T-helper 2 cell treated with Interferon-gamma antibody and Interleukin-4, amounts not matched to agents 5 μg/mL and 100 μg/mL, for 36 hours (primary cell): ENCODE measurements at places on chromosomes 7 and 10.

GRCh38 chr10:131693766-131694165 lies 207.0 kb upstream of the PPP2R2D start:
- DNase-seq = no peak

DNA sequence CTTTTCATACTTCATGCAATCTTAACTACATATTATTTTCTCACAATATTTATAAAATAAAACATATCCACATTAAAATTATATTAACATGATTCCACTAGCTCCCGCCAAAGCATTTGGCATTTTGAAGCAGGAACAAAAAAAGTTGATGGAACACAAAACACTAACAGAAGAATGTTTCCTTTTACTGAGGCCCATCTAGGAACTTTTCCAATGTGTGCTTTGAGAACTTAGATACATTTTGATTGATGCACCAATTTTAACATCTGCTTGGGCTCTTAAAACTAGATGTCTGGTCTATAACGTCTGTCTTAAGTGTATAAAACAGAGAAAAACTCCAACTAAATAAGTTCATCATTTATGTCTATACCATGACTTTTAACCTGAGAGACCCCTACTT lies 1214.8 kb downstream of the SORCS1 start:
- DNase-seq = no peak

DNA sequence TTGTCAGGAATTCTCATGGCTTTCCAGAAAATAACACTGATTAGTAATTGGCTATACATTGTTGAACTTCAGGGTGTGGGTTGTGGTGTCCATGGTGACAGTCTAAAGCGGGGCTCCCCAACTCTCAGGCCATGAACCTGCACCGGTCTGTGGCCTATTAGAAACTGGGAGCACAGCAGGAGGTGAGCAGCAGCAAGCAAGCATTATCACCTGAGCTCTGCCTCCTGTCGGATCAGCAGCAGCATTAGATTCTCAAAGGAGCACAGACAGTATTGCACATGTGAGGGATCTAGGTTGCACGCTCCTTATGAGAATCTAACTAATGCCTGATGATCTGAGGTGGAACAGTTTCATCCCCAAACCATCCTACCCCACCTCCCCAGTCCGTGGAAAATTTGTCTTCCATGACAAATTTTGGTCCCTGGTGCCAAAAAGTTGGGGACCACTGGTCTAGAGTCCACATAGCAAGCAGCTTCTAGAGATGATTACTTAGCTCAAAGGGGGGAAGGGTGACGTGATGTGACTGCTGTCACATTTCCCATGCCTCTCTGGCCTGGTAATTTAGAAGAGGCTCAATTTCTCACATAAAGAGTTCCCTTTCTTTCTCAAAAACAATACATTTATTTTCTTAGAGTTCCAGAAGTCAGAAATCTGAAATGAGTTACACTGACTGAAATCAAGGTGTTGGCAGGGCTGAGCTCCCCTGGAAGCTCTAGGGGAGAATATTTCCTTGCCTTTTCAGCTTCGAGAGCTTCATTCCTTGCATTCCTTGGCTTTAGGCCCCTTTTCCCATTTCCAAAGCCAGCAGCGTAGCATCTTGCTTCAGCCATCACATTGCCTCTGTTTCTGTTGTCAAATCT lies 17.6 kb upstream of the FAM221A start:
- no peak for DNase-seq

DNA sequence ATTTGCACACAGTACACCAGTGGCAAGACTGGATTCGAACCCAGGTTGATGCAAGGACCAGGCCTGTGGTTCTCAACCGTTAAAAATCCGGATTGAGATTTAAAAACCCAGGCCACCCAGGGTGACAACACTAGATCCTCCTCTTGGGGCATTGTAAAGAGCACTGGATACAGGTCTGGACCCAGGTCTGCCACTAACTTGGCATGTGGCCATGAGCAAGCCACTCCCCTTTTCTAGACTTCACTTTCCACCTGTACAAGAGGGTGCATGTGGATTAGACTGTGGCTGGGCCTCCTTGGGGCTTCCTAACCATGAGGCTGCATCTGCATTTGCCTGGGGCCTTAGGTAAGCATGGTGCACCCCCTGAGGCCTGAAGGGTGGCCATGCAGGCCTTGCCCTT lies 21.7 kb upstream of the SLC29A3 start:
- DNase-seq = no peak

GRCh38 chr10:128143531-128143930 lies 17.3 kb upstream of the MKI67 start:
- no peak for DNase-seq

GRCh38 chr10:35185260-35186034 lies 58.8 kb downstream of the CREM start:
- no peak for DNase-seq

GRCh38 chr10:43404704-43405084 lies 4.3 kb downstream of the HNRNPF start:
- DNase-seq = no peak

DNA sequence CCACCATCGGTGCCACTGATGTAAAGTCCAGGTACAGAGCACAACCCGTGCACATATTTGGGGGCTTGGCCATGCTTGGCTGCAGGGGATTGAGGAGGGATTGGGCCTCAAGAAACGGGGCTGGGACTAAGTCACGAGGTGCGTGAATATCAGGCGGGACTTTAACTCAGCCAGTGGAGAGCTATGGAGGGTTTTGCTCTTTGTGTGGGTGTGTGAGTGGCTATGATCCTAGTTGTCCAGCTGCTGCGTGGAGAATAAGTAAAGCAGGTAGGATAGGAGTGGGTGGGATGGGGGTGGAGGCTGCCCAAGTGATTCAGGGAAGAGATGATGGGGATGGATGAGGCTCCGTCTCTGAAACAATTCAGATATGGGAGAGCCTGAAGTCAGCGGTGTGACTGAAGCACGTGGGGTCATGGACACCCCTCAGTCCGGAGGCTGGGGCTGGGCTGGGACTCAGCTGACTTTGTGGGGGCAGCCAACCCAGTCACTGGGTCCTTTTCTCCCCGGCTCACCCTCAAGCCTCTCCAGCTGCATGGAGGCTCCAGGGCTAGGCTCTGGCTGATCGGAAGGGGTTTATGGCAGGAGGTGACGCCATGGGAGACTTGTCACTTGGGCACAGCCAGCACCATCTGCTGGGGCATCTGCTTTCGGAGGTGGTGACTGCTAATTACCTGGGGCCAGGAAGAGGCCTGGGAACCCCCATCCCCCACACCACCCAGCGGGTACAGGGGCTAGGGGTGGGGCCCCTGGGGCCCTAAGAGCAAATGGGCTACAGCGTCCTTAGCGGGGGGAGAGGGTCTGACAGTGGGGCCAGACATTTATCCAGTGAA lies 1.7 kb upstream of the LFNG start:
- no peak for DNase-seq

GRCh38 chr7:147535701-147536111 lies 1054.9 kb upstream of the C7orf33 start:
- DNase-seq = no peak

- DNase-seq = no peak
Observed at GRCh38 chr7:39720586-39720985, 97.2 kb downstream of the RALA start.

DNA sequence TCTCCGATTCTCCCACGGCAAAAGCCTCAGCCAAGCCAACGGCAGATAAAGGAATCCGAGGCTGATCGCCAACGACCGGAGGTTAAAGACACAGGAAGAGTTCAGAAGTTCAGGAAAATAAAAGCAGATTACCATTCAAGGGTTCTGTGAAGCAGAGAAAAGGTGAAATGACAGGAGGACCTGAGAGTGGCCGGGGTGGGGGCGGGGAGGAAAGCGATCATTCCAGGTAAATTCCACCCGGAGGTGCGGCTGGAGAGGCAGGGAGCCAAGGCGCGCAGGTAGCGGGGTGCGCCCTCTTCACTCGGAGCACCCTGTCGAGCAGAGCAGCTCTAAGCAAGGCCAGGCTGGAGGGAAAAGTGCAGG lies 35.3 kb upstream of the SEPHS1 start:
- no peak for DNase-seq

- DNase-seq = no peak
Observed at GRCh38 chr7:21965291-21965690, 19.6 kb upstream of the CDCA7L start.

- no peak for DNase-seq
Observed at GRCh38 chr10:82468453-82468852, 593.5 kb downstream of the NRG3 start.

DNA sequence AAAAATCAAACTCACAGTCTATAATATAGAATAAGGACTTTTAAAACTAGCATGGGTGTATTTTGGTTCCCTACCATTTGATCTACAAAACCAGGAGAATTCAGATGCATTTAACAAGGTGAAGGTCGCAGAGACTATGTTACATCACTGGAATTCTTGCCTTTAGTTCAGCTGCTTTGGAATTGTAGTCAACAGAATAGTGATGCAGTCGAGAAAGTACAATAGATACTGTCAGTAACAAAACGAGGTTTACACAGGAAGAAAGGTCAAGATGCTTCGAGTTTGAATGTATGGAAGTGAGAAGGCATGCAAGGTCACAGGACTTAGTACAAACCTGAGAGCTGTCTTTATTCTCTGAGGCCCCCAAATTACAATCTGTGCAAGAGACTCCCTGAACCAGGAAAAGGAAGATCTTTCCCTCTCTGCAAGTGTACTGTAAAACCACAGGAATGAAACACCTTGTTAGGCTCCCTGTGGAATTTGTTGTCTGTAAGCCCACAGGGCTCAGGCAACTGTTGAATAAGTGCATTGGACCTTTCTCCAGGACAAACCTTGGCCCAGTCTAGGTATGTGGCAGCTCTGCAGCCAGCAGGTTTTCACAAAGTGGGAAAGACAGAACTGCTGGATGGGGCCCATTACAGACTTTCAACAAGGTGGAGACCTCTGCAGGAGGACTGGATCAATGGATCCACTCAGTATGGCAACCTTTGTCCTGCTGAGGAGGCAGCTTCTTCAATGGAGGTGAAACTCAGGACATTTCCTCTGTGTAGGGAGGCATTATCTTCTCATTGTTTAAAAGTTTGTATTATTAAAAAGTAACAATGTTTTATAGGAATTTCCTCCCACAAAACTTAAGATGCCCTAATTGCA lies 101.1 kb upstream of the GSDME start:
- DNase-seq = no peak

DNA sequence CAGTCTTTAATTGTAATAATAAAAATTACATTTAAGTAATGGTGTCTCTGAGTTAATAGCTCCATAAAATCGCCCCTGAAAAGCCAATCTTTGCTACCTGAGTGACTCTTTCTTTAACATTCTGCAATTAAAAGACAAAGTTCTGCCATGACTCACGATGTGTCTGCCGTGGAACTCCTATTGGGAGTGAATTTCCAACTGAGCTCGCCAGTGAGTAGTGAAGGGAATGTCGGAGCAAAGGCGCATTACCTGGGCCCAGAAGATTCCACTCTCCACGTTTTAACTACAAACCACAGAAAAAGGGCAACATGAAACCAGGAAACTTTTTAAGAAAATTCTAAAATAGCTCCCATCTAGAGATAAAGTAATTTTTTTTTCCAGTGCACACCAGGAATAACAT lies 36.9 kb upstream of the RNF32 start:
- no peak for DNase-seq

DNA sequence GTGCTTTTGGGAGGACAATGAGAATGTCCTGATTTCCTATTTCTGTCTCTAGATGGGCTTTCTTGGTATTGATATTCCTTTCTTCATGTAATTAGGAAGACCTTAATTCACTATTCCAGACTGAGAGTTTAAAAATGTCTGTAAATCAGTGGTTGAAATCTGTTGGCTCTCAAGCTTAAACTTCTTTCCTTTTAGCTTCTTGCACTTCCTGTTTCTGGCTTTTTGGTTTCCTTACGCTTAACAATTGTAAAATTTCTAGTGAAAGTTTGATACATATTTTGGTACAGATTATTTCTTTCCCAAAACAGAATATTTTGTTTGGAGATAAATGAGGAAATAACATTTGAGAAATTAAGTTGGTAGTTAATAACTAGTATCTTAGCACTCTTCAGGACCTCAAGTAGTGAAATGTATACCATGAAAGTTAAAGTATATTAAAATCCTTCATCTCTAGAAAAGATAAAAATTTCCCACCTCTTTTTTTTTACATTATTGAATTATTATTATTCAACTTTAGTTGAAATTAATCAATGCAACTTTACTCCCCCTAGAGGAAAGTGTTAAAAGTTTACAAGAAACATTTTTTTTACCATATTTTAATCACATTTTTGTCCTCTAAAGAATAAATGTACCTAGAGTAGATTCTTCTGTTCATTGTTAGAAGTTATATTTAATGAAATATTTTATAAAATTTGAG lies 137.2 kb downstream of the PHTF2 start:
- DNase-seq = no peak

DNA sequence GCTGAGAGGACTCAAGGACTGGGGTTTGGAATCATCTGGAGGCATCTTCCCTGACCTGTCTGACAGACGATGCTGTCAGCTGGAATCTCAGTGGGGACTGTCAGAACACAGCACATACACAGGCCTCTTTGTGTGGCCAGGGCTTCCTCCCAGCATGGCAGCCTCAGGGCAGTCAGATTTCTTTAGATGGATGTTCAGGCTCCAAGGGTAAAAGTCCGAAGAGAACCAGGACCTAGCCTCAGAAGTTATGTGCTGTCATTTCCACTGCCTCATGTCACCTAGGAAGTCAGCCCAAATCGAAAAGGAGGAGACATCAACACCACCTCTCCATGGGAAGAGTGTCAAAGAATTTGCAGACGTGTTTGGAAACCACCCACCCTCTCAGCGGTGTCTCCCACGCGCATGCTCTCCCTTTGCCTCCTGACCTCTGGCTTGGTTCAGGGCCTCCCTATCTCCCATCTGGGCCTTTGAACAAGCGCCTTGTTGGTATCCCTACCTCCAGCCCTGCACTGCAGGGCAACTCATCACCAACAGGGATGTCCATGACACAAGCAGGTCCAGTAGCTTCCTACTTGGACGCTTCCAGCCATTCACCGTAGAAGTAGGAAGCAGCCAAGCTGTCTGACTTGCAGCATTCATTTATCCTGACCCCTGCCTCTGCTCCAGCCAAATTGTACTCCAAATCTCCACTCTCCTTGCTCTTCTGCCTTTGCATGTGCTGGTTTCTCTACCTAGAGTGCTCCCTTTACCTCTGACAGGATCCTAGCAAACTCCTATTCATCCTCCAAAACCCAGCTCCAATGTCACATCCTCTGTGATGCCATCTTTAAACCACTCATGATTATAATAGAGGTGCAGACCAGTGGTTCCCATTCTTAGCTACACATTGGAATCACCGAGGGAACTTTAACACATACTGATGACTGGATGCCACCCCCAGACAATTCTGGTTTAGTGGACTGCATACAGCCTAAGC lies 121.6 kb downstream of the OAT start:
- no peak for DNase-seq

- no peak for DNase-seq
Observed at GRCh38 chr7:37445064-37445723, 3.5 kb downstream of the ELMO1 start.

GRCh38 chr10:1870491-1870890 lies 133.2 kb upstream of the ADARB2 start:
- DNase-seq = no peak

DNA sequence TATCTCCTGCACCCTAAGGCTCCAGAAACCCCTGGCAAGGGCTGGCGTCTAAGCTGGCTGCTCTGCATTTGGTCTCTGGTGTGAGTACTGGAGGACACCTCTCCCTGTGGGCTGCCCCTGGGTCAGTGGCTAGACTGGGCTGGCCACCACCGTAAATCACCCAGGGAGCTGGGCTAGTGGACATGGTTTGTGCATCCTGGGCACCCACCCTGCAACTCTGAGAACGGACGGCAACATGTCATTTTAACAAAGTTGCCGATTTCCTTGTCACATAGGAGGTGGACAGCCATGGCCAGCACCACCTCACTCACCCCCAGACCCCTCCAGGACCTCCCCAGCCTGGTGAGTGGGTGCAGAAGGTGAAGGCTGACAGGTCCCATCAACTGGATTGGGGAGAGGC lies 26.8 kb upstream of the PCBD1 start:
- no peak for DNase-seq

- no peak for DNase-seq
Observed at GRCh38 chr10:51106311-51106945, 32.1 kb downstream of the PRKG1 start.
